AG09319 (cell line): ENCODE measurements at places on chromosomes 12 and 14.

DNA sequence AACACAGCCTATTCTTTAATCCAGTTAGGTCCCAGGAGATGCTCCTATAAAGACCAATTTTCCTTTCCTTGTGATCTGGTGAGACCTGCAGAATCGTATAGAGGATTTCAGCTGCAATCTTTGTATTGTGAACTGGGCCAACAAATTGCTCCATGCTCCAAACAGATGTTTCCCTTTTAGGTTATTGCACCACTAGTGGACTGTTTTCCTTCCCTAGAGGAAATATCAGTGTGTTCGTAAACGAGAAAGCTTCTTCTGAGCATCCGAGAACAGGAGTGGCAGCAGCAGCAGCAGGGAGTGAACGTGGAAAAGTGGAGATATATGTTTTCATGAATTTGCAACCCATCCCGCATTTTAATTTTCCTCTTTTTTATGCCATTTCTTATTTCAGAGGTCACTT, 344.1 kb upstream of the PDE3A start:
- peak; percentile 0 for DNase-seq

DNA sequence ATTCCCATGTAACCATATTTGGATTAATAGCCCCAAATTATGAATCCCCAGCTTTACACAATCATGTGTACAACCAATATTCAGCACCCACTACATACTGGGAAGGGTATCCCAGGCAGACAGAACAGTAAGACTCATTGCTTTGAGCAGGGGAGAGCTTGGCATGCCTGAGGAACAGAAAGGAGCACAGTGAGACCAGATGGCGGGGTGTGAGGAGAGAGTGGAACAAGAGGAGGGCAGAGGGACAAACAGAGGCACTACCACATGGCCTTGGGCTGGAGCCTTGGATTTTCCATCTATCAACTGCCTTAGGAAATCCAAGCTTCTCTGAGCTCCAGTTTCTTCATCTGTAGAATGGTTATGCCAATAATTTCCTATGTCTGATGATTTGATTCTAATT, 3.8 kb downstream of the DGKA start:
- no peak for DNase-seq

GRCh38 chr14:90568405-90568804, 171.6 kb downstream of the CALM1 start:
- DNase-seq, result no peak

DNA sequence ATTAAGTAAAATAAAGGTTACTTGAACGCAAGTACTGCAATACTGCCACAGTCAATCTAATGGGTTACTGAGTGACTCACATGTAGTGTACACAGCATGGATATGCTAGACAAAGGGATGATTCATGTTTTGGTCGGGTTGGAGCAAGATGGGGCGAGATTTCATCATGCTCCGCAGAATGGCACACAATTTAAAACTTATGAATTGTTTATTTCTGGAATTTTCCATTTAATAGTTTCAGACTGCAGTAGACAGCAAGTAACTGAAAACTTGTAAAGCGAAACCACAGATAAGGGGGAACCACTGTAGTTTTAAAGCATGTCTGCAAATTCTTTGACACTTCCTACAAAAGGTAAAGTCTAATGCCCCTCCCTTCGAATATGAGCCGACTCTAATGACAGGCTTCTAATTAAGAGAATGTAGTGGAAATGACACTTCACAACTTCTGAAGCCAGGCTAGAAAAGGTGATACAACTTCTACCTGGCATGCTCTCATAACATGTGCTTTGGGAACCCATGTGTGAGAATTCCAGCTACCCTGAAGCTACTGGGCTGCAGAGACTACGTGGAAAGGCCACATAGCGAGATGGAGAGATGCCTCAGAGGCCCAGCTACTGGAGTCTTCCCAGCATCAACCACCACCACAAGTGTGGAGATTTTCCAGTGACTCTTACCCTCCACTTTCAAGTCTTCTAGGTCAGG, 13.9 kb upstream of the TCP11L2 start:
- peak; percentile 82 for DNase-seq

- no peak for DNase-seq
Measured at GRCh38 chr12:132812631-132813305, 15.9 kb downstream of the GOLGA3 start.

DNA sequence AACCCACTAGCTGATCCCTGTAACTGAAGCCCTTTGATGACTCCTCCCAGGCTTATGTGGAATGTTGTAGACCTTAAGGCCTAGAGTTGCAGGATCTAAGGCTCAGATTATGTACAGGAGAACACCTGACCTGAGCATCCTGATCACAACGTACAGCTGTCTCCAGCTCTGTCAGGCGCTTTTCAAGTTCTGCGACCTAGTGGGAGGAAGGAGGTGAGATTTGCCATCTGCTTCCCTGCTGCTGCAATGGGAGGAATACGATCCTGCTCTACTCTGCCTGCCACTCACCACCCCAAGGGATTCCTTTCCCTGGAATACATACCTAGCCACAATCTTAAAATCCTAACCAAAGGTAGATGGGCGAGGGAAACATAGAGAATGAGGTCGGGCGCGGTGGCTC, 10.5 kb downstream of the MBD6 start:
- no peak for DNase-seq

- DNase-seq, result no peak
Measured at GRCh38 chr12:685388-685787, 22.1 kb upstream of the NINJ2 start.

- no peak for DNase-seq
Measured at GRCh38 chr14:71220462-71220861, 313.2 kb downstream of the PCNX1 start.

GRCh38 chr12:91817517-91817916, 328.1 kb downstream of the BTG1 start:
- DNase-seq, result no peak

GRCh38 chr12:30580344-30580743, 115.3 kb downstream of the IPO8 start:
- DNase-seq, result no peak

GRCh38 chr14:100285021-100285912, 21.0 kb downstream of the SLC25A29 start:
- DNase-seq, result no peak

GRCh38 chr14:64782196-64782595, 78.0 kb downstream of the PLEKHG3 start:
- DNase-seq, result no peak

- no peak for DNase-seq
Measured at GRCh38 chr12:5022025-5022424, 21.7 kb upstream of the KCNA5 start.
